ENCODE measurements at places on chromosomes 6 and 20.

DNA sequence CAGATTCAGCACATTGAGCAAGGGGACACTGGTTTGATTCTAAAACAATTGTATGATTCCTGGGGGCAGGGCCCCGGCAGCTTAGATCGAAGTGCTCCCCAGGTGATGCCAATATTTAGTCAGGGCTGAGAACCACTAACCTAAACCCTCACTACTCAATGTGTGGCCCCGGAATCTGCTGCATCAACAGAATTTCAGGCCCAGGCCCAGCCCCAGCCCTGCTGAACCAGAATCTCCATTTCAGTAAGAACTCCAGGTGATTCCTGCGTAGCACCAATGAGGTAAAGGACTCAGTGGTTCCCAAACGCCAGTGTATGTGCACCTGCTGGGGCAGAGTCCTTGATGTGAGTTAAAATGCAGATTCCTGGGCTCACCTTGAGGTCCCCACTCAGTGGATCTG lies 152.8 kb upstream of the KCNG1 start:
- no peak for DNase-seq

DNA sequence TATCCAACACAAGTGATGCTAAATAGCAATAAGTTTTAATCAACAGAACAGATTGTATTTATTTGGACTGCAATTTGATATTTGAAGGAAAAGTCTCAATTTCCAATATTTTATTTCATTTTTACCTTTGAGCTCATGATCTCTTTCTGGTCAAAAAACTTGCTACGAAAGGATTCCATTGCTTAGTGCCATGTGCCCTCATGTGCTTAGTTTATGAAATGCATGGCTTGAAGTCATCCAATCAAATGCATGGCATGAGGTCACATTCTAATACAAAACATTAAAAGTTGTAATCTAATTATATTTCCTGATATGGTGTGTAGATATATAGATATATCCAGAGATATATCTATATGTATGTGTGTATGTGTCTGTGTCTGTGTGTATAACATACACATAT lies 321.2 kb upstream of the ADGRB3 start:
- no peak for DNase-seq

DNA sequence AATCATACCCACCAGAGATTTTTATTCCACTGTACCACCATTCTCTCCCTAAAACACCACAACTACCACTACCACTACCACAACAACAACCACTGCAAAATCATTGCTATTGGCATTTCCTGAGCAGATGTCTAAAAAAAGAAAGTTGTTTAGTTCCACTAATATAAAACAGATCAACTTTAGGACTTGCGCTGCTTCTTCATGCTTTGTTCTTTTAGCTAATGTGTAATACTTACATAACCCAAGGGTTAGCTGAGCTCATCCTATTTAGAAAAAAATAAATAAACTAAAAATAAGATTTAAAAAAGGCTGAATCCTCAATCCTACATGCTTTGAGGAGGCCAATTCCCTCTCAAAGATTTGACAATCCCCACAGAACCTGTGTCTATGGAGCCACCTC lies 11.4 kb downstream of the IYD start:
- no peak for DNase-seq

GRCh38 chr6:25387483-25387882 lies 108.3 kb downstream of the CARMIL1 start:
- DNase-seq: no peak

- DNase-seq: no peak
These were observed 138.4 kb downstream of the ELOVL4 start for GRCh38 chr6:79808921-79809320.

DNA sequence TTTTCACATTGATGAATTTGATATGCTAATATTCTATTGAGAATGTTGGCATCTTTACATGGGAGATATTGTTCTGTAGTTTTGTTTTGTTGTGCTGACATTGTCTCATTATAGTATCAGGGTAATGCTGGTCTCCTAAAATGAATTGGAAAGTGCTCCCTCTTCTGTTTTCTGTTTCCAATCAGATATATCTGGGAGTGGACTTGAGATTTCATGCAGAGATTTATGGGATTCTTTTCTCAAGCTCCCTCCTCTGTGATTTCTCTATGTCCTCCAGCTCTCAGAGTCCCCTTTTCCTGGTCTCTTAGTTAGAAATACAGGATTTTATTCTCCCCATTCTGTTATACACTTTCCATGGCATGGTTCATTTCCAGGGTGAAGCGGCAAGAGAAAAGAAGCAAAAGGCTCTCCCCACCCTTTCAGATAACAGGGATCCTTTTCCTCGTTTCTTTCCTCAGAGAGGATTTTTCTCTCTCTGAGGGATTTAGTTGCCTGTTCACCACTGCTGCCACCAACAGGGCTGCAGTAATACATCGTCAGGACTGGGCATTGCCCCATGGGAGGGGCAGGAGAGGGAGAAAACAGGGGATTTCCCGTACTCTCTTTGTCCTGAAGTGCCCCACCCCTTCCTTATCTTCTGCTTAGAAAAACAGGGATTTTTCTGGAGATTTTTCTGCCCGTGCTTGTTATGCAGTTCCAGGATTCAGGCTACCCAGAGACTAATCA lies 59.3 kb upstream of the STMND1 start:
- DNase-seq: no peak

- DNase-seq: no peak
These were observed 25.4 kb downstream of the ZMYND8 start for GRCh38 chr20:47330933-47331708.

DNA sequence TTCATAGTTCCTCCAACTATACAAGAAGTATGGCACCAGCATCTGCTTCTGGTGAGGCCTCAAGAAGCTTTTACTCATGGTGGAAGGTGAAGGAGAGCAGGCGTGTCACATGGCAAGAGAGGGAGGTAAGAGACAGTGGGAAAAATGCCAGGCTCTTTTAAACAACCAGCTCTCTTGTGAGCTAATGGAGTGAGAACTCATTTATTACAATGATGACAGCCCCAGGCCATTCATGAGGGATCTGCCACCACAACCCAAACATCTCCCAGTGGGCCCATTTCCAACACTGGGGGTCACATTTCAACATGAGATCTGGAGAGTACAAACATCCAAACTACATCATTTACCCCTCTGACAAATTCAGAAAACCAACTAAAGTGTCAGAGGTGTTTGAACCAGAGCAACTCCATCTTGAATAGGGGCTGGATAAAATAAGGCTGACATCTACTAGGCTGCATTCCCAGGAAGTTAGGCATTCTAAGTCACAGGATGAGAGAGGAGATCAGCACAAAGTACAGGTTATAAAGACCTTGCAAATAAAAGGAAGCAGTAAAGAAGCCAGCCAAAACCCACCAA lies 2.2 kb upstream of the UBD start:
- no peak for DNase-seq

GRCh38 chr6:129114636-129115391 lies 231.9 kb downstream of the LAMA2 start:
- DNase-seq: no peak

DNA sequence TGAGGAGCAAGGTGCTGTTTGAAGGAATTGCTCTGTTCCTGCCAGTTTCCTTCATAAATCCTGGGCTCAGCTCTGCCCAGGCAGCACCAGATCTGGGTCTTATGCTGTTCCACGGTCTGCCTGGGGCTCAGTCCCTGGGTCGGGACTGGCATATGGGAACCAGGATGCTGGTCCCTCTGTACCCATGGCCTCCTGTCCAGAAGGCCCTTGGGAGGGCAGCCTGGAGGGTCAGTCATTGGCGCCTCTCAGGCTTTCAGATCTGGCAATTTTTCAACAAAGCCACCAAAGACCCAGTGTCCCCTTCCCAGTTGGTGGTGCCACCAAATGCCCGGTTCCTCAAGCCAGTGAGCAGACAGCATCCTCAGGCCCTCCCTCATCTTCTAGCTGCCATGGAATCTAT lies 232.7 kb upstream of the SULF2 start:
- no peak for DNase-seq

DNA sequence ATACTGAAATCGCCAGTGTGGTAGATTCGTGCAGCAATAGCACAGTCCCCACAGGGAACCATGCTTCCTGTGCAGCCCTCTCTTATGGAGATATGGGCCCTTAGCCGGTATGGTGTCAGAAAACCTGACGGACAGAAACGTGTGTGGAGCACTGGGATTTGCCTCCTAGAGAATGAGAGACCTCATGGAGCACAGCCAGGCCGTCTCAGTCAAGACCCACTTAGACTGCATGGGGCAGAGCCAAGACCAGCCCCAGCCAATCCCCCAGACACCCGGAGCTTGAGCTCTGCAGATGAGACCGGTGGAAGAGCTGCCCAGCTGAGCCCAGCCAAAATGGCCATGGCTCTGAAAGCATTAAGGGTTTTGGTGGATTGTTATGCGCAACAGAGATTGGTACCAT lies 163.7 kb downstream of the DLL1 start:
- peak; percentile 5 for DNase-seq

- no peak for DNase-seq
These were observed 91.4 kb downstream of the RREB1 start for GRCh38 chr6:7198833-7199800.

DNA sequence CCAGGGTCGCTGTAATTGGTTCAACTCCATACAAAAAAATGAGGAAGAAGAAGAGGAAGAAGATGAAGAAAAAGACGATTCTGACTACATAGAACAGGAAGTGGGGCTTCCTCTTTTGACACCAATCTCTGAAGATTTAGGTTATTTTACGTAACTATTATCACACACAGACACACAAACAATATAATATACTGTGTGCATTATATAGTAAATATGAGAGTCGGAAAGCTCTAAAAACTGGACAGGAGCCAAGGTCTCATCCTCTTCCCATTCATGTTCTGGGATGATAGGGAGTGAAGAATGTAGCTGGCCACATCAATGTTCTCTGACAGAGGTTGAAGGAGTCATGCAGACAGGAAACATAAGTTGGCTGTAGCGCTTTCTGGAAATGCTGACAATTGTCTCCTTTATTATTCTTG lies 13.3 kb downstream of the RSPH4A start:
- no peak for DNase-seq

DNA sequence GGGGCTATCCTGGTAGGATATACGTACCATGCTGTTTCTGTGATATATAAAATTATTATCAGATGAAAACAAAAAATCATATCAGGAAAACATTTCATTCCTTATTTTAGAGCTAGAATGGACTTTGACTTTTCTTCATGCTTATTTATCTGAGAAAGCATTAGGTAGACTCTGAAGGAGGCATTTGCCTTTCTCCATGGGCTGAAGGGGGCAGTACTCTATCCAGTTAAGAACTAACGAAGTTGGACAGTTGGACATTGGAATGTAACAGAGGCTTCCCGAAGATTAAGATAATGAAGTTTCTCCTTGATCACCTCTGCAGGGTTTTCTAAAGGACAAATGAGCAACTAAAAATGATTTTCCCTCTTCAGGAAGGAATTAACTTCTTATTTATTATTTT lies 233.9 kb downstream of the SAMD5 start:
- no peak for DNase-seq

DNA sequence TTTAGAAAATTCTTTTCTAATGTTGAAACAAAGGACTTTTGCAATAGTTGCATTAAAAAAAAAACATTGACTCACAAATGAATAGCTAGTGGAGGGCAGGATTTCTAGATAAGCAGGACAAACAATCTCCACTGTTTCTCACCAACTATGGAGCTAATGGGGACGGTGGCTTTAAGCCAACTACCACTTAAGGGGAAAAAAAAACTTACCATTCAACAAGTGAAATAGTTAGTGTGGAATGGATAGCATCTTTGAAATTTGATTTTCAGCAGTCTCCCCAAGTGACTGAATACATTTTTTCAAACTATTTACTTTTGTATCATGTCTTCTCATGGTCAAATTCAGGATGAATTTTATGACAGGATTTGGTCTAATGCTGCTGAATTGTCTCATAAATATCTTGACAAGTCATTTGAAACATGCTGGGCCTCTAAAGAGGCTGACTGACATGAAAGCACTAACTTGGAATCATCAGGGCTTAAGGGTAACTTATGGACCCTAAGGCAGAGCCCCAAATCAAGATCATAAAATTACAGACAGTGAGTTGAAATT lies 100.5 kb downstream of the EYA4 start:
- no peak for DNase-seq
